ENCODE measurements at places on chromosomes 2 and 18.

DNA sequence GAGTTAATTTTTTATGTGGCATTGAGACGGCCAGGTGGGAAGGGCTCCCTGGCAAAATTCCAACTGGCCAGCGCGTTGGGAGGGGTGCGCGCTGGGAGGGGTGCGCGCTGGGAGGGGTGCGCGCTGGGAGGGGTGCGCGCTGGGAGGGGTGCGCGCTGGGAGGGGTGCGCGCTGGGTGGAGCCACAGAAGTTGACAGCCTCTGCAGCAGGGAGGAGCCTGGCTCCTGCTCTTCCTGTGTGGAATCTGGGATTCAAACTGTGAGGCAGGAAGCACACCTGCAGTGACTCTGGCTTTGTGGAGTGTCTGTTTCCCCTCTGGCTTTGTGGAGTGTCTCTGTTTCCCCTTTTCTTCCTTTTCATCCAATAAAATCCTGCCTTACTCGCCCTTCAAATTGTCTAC is 147.9 kb upstream of the CBLN2 start:
- DNase-seq: peak; percentile 39

DNA sequence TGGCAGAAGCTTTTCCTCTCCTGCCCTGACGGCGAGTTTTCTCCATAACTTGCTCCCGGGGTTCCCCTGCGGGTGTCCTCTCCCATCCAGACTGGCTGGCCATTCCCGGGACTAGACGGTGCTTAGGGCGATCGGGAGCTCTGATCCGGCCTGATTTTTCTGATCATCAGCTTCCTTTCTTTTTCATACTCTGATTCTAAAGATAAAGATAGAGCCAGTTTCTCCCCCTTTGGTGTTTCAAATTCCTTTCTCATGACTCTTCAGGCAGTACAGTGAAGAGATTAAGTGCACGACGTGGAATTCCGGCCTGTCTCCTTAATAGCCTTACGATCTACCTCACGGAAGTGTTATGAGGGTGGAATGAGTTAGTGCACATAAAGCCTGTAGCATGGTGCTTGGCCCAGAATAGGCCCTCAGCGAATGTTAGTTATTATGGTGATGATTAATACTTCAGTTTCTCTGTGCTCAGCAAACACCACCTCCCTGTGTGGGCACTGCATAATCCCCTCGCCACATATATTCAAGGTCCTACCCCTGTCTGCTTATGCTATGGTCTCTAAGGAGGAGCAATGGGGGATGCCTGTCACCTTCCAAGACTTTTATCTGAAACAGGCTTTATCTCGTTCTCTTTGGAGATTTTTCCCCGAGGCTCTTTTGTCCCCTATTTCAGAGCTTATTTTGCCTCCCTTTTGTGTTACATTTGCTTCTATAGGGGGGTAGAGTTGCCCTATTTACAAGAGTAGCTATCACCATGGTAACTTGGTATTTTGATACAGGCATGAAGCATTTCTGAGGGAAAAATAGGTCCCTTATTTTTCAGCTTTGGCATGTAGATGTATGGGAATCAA is 254.8 kb downstream of the CDH2 start:
- no peak for DNase-seq

GRCh38 chr2:191441496-191442214 is 196.5 kb downstream of the MYO1B start:
- DNase-seq: no peak

- DNase-seq: no peak
These were observed 195.2 kb downstream of the FBXO15 start for GRCh38 chr18:73952296-73952946.

All from H1 (cell line).